ENCODE measurements at places on chromosomes 4 and X. TPM values are rescaled to one million over a fixed set of nuclear protein-coding genes. Genes with fewer than 3 reads are reported as not detected.
A peak's percentile ranks its signal among the peaks of the same experiment; 100 is the strongest.

GRCh38 chr4:54695788-54696187, 38.0 kb downstream of the KIT start:
- ATAC-seq, result no peak

GRCh38 chr4:14918336-14918735, 83.9 kb upstream of the CPEB2 start:
- ATAC-seq, result peak; percentile 58

DNA sequence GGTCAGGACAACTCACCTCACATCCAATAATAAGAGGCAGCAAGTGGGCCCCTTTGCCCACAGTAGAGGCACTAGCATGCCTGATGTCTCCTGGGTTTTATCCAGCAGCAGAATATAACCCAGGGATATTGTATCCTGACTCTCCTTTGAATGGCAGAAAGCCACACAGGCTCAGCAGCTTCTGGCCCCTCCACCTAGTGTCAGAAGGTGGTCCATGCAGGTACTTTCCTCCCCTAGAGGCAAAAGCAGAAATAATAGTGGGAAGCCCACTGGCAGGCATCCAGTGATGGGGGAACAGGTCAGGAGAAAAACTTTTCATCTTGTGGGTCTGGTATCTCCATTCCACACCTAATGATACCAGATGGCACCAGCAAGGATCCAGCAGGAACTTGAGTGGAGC, 75.5 kb upstream of the IRS4 start:
- ATAC-seq, result no peak

GRCh38 chr4:82561786-82562563, at the start of gene TMEM150C:
Gene TMEM150C, minus strand, starts transcription at chr4:82561988. Its CDS starts 57,331 bp downstream, at chr4:82504657.
- peak; percentile 26 for ATAC-seq

The CRMP1 gene
- total RNA-seq, result 195 TPM
